ENCODE measurements at places on chromosomes 7 and 10. TPM values are rescaled to one million over a fixed set of nuclear protein-coding genes. Genes with fewer than 3 reads are reported as not detected.

Gene HYCC1
- polyA plus RNA-seq = 14.9 TPM

Gene MEPCE
- polyA plus RNA-seq = 12.2 TPM

Gene VGF
- polyA plus RNA-seq = not detected

Gene BCL7B
- 89.1 TPM for polyA plus RNA-seq

Gene OGDHL
- not detected for polyA plus RNA-seq

Gene PLAU
- polyA plus RNA-seq = not detected

Gene ITGB8
- polyA plus RNA-seq = not detected

Gene WASHC2C
- 35.9 TPM for polyA plus RNA-seq

Gene PNLIPRP3
- not detected for polyA plus RNA-seq

Gene PLXNA4
- polyA plus RNA-seq = 1.1 TPM

Gene TUBAL3
- polyA plus RNA-seq = not detected

Gene MRC1
- not detected for polyA plus RNA-seq

Gene FZD1
- polyA plus RNA-seq = 1.3 TPM

Gene HOXA10
- not detected for polyA plus RNA-seq

Gene PHKG1
- 0.91 TPM for polyA plus RNA-seq

Measured in naive thymus-derived CD4-positive, alpha-beta T cell (primary cell).